Suppressor macrophage (primary cell): ENCODE measurements at places on chromosomes 1 and 21.

- DNase-seq: peak; percentile 51
Observed at GRCh38 chr21:14522736-14523135, 23.4 kb downstream of the SAMSN1 start.

DNA sequence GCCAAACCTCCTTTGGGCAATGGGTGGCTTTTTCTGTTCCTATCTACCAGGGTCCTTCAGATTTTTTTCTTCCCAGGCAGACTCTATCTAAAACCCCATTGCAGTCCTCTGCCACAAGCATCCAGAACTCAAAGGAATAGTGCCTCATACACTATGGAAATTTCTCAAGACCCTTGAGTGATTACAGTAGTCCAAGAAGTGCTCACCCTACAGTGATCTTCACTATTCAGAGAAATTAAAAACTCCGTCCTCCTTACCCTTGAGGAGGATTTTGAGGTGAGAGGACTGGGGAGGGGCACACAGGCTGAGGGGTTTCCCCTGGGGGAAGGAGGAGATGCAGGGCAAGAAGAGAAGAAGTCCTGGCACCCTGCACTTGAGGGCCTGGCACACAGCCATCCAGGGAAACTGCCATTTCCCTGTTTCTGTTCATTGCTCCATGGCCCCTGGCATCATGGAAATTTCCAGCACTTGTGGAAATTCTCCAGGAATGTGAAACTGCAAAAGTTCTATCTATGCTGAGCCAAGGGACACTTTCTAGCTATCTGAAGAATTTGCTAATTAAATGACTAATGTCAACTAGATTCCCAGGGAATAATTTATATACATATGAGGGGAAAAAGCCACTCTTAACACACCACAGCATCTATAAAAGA lies 102.5 kb upstream of the ATP1B1 start:
- peak; percentile 22 for DNase-seq

- DNase-seq: no peak
Observed at GRCh38 chr1:185661971-185662370, 72.2 kb upstream of the HMCN1 start.

GRCh38 chr21:20023193-20023592 lies 975.0 kb upstream of the NCAM2 start:
- DNase-seq: no peak

DNA sequence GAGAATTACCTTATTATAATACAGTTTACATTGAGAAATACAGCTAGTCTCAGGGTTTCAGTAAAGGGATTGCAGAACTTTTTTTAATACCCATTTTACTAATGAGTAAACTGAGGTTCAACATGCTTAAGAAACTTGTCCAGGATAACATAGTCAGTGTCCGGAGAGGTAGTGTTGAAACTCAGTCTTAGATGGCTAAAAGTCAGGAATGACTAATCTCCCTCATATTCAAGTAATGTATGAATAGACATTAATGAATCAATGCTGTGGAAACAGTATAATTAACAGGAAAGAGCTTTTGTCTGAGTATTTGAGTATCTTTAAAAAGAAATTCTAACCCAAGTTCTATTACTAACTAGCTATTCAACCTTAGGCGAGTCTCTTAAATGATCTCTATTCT lies 397.6 kb downstream of the PLA2G4A start:
- DNase-seq: no peak

DNA sequence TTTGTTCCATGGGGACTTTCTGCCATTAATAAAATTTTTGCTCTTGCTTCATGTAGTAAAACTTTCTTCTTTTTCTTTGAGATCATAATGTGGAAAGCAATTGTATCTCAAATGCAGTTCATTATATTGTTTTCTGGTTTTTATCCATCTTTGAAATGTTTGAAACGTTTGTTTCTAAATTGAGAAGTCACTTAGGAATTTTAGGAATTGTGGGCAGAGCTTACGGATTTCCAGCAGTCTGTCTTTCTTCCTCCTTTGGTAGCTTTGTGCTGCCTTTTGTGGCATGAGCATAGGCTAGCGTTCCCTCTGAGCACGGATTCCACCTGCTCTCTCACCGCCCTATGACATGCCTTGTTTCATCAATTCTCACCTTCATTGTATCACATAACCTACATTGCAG lies 2.9 kb upstream of the ST6GALNAC5 start:
- no peak for DNase-seq

DNA sequence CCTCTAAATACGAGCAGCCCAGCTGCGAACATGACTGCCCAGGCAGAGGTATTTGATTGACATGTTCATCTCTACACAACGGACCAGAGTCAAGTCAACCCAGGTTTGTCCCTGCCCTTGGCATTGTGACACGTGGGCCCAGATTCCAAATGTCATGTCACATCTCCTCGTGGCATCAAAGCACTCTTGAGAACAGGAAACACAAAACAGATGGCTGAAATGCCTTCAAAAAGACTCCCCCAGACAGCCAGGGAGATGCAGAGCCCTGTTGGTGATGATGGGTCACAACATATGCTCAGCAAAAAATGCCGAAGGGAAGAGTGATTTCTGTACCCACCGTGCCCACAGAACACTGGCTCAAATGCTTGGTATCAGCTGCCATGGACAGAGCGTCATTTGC lies 337.8 kb upstream of the DAB1 start:
- no peak for DNase-seq

- no peak for DNase-seq
Observed at GRCh38 chr1:98458511-98459485, 202.7 kb upstream of the SNX7 start.

GRCh38 chr1:109578947-109579443 lies 30.6 kb downstream of the GNAI3 start:
- DNase-seq: no peak

- peak; percentile 57 for DNase-seq
Observed at GRCh38 chr21:29271927-29272333, 26.8 kb upstream of the BACH1 start.

DNA sequence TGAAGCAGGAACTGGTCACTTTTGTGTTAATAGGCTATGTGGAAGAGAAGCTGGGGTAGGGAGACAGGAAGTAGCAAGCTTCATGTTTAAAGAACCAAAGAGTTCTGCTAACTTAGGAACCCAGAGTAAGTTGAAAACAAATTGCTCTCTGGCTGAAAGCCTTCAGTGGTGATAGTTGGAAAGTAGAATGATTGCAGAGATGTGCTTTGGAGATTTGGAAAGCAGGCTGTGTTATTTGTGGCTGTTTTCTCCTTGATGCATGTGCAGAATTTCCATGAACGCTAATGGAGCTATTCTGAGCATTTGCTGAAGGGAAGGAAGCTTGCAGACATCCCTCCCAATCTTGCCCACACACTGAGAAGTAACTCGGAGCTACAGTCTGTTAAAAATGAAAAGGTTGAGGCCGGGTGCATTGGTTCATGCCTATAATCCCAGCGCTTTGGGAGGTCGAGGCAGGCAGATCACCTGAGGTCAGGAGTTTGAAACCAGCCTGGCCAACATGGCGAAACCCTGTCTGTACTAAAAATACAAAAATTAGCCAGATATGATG lies 45.7 kb downstream of the TCEANC2 start:
- DNase-seq: no peak

GRCh38 chr21:21137986-21138385 lies 139.8 kb downstream of the NCAM2 start:
- no peak for DNase-seq

DNA sequence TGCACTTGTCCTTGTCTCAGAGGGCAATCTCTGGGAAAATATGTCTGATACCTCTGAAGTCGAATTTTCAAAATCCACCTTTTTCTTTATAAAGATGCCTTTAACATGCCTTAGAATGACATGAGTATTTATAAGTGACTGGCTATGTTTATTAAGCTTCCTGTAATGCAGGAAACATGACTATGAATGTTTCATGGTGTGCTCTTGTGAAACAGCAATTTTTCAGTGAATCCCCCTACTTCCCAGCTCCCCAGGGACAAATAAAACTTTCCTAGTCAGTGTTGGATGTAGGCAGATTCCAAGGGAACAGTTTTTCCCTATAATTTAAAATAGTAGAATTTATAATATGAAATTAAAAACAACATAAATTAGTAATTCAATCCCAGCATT lies 437.0 kb downstream of the LMO4 start:
- no peak for DNase-seq

GRCh38 chr1:205579711-205580110 lies 52.1 kb downstream of the ELK4 start:
- DNase-seq: no peak

DNA sequence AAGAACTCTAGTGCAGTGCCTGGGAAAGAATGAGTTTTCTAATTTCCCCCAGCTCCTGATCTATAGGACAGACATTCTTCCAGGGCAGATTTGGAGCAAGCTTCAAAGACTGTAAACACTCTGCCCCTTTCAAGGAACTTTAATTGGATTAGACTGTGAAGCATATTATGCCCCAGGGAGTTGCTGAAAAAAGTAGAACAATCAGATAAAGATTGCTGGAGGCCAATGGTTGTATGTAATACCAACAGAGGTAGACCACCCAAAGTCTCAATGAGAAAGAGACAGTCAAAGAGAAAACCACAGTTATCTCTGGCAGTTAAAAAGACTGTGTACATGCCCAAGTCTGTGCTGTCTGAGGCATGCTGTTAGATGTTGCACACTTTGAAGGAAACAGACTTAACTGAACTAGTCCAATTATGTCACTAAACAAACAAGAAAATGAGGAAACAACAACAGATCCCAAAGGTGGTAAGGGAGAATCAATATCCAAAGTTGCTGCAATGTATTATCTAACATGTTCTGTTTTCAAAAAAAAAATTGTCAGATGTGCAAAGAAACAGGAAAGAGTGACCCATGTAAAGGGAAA lies 24.4 kb downstream of the C4BPA start:
- no peak for DNase-seq

- DNase-seq: no peak
Observed at GRCh38 chr1:168146626-168147025, 9.9 kb upstream of the GPR161 start.

DNA sequence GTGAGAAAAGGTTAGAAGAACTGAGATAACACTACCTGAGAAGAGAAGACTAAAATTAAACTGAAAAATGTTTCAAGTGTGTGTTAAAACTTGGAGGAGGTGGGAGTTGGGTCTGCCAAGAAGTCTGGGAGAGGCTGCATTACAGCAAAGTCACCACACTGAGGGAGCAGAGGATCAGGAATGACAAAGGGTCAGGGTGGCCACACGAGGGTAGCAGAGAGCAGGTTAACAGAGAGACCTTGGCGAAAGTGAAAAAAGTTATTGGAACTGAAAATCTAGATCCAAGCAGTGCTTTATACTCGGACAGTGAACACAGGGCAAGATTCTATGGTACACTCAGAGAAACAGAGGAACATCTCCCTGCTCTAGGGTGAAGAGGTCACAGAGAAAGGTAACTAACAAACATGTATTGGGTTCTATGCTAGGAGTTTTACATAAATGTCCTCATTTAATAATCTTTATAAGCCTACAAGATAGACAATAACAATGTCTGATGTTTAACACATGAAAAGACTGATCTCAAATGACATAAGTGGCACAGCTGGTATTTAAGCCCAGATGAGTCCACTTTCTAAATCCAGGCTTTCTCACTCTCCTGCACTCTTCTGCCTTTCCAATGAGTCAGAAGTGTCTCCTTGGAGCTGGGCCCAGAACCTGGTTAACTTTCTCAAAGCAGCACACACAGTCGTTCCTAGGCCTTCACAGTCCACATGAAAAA lies 10.3 kb upstream of the CADM3 start:
- peak; percentile 79 for DNase-seq
